ENCODE measurements at places on chromosomes 13 and 19.

DNA sequence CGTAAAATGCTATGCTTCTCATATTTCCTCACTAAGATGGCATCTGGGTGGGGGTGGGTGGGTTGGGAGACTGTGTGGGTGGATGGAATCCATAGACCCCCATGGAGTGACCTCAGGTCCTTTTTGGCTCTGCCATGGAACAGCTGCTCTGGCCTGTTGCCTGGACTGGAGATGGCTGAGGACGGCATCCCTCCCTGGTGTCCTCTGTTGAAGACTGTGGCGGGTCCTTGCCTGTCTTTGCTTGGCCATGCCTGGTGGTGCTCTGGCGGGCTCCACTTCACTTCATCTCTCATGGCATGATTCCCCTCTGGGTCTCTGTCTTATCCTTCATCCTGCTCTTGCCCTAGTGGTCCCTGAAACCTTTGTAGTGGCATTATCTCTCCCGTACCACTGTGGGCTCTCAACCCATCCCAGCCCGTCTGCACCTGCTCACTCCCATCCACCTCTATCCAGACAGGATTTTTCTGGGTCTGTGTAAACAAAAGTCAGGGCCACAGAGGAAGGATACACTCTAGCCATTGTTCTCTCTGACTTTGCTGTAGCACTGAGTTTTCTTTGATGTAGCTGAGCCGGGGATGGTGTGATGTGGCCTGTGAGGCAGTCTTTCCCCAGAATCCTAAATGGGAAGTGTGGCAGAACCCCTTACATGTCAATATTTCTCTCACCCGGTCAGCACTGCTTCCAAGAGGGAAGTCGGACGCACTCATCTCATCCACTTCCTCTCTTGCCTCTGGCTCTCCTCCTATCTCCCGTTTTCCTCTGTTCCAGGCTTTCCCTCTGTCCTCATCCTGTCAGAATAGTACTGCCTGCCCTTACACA, 36.1 kb downstream of the WDFY2 start:
- DNase-seq = no peak

GRCh38 chr13:99743094-99743493, 228.5 kb downstream of the ZIC5 start:
- DNase-seq = no peak

DNA sequence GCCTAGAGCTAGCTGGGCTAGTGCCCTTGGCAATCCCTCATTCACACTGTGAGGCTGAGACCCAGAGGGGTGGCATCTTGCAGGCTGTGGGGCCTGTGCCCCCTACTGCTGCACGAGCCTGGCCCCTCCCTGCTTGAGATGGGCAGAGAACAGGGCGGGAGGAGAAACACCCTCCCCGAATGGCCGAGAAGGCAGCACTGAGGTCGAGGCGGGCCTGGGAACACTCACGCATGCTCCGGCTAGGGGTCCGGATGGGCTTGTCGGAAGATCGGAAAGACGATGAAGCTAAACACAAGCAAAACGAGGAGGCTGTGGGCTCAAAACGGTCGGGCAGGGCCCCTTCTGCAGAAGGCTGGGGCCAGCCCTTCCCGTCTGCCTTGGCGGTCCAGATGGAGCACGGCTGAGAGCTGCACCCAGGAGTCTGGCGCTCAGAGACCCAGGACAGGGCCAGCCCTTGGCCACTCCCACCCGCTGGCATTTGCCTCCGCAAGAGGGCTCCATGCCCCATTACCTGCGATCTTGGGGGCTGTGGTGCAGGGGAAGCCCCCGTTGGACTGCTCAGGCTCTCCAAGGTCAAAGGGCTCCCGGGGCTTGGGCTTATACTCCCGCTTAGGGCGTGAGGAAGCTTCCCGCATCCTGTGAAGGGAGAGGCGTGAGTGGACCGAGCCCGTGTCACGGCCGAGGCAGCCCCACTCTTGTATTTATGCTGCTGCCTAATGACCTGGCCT, 18.9 kb downstream of the MPND start:
- DNase-seq = peak; percentile 13

DNA sequence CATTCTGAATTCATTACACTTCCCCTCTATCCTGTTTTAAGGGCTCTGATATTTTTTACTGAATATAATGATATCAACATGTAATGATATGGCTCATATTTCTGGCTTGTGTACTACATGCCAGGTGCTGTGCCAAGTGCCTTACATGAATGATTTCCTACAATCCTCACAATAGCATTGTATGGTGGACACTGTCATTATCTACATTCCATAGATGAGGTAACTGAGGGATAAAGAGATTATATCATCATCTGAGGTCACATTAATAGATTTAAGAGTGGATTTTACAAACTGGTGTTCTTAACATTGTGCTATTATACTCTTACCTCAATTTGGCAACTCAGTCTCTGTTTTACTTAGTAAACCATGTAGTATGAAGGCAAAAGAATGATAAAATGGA, 502.0 kb downstream of the LIG4 start:
- DNase-seq = no peak

- DNase-seq = no peak
These were observed 35.6 kb upstream of the SERPINE3 start for GRCh38 chr13:51303882-51304281.

DNA sequence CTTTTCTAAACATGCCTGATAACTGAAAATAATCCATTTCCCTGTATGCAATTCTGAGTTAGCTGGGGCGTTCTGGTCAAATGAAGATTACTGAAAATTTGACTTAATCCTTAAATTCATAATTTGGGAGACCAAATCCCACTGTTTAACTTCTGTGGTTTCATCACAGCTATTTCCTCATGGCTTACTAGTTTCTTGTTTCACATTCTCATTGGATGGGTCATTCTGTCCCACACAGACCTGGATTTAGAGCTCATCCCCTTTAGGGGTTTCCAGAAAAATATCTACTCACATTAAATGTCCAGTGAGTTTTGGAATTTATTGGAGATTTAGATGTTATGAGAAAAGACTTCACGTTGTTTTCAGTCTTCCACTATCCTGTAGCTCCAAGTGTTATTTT, 709.3 kb upstream of the KLHL1 start:
- DNase-seq = no peak

GRCh38 chr13:34322014-34322742, 504.2 kb downstream of the RFC3 start:
- DNase-seq = no peak

DNA sequence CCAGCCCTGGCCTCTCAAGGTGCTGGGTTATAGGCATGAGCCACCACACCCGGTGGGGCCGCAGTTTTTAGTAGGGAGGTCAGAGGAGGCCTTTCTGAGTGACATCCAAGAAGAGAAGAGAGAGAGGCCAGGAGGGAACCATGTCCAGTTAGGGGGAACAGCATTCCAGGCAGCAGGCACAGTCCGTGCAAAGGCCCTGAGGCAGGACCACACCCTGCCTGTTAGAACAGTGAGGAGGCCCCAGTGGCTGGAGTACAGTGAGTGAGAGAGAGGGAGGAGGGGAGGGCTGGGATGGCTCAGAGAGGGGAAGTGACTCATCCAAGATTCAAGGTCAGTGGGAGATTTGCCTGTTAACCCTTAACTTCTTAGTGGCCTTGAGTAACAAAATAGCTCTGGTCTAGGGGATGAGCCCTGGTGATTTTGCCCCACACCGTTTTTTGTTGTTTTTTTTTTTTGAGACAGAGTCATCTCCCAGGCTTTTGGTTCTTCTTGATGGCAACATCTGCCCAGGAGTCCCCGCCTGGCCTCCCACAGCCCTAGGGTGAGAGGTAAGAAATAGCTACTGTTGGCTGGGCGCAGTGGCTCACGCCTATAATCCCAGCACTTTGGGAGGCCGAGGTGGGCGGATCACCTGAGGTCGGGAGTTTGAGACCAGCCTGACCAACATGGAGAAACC, 2.7 kb upstream of the PLIN3 start:
- DNase-seq = no peak

Measured in GM06990 (cell line).